ENCODE measurements at places on chromosomes 2 and 18. TPM values are rescaled to one million over a fixed set of nuclear protein-coding genes. Genes with fewer than 3 reads are reported as not detected.
A peak's percentile ranks its signal among the peaks of the same experiment; 100 is the strongest.

DNA sequence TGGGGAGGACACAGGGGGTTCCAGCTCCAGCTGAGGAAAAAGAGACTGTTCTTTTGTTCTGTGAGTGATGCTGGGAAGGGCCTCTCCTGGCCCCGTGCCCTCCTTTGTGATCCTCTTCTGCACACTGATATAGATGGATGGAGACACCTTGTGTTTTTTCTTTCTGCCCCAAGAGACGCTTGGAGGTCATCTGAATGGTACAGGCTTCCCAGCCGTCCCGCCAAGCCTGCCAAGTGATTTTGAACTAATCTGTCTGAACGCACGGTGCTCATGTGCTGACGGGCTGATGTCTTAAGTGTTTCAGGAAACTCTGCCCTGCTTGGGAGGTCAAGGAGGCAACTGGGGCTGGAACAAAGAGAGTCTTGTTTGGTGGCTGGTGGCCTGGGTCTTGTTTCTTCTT, 57.5 kb downstream of the KIF5C start:
- no peak for DNase-seq

DNA sequence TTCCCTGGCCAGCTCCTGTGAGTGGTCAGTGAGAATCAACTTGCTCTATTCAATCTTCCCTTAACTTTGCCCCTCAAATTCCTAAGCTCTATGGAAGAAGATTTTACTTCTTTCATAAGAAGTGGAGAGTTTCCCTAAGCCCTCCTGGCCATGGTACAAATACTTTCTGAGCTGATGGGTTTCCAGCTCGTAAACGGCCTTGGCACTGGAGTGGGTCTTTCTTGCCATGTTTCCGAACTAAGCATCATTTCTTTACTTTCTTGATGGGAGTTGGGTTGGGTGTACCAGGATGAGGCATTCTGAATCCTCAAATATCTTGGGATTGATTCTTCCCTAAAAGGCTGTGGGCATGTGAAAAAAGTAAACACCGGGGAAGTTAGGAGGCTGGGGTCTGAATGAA, 72.5 kb downstream of the ACKR3 start:
- no peak for DNase-seq

DNA sequence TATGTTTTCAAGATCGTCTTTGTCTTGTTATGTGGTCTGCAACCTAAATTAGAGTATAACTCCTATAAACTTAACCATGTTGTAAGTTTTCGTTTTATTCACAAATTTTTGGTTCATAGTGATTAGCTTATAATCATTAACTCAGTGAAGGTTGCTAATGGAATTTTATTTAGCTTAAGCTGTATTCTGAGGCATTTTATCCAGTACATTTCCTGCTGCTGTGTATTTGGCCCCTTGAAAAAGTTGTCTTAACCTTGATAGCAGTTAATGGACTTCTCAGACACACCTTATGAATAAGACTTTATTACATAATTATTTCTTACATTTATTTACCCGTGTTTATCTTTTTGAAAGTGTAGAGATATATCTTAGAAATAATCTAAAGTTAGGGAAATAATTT, 20.5 kb downstream of the VAPA start:
- no peak for DNase-seq

DNA sequence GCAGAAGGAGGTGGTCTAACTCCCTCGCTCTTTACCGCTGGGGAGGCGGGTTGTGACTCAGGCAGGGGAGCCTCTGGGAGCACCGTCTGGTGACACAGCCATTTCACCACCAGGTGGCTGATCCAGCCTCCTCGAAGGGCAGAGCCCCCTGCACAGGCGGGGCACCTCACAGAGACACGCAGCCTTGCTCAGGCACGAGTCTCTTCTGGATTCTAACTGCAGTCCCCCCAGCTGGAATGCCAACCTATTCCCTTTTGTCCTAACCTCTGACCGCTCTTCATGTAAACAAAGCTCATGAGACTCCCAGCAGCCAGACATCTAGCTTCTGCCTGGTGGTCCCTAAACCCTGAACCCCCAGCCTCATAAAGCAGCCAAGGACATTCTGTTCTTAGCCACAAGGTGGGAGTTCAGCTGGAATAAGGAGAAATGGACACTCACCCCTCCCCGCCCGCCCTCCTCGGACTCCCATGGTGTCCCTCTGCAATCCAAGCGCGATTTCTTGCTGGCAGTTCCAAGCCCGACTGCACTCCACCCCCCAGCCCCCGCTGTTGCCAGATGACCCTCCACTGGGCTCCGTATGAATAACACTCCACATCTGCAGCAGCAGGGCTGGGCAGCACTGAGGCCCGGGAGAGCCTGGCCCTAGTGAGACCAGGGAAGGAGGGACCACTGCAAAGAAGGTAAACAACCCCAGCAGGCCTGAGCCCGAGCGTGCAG, 84.3 kb downstream of the TNS1 start:
- DNase-seq, result no peak

DNA sequence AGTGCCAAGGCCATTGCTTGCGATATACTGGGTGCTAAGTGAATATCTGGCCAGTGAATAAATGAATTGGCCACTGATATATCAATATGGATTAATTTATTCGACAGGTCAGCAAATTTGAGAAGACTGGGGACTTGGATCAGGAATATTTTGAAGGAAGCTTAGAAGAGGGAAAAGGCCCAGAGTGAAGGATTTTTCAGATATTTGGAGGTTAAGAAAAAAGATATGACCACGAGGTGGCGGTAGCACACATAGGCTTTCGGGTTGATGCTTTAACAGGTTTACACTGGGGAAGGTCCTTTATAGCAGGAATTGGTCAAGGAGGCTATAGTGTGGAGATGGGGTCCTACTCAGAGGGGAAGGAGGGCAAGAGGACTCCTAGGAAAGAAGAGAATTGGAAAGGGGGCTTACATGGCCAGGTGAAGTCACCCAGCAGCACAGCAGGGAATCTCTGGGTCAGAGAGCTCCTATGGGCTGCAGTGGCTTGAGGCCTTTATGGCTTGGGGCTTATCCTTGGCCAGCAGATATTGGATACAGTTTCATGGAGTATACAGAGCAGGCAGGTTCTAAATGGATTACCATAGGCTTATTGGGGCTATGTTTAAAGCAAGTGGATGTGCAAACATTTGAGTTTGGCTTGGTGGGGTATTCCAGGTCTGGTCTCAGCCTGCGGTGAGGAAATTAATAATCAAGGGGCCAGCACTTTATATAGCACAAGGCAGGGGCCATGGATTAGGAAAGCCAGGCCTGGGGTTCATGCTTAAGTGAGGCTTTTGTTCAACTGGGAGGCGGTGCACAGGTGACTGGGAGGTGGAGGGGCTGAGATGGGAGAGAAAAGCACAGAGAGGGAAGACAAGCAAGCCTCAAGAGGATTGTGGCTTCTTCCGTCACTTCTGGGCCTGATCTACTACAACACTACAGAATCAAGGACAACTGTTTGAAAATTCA, 9.7 kb downstream of the IL1RN start:
- DNase-seq, result peak; percentile 24

MC5R gene
- not detected for total RNA-seq

GRCh38 chr2:240131941-240132650, 4.0 kb downstream of the COPS9 start:
- no peak for DNase-seq

HSPD1 gene
- 1,393 TPM for total RNA-seq

GRCh38 chr18:71743634-71744033, 800.5 kb downstream of the CBLN2 start:
- no peak for DNase-seq

DNA sequence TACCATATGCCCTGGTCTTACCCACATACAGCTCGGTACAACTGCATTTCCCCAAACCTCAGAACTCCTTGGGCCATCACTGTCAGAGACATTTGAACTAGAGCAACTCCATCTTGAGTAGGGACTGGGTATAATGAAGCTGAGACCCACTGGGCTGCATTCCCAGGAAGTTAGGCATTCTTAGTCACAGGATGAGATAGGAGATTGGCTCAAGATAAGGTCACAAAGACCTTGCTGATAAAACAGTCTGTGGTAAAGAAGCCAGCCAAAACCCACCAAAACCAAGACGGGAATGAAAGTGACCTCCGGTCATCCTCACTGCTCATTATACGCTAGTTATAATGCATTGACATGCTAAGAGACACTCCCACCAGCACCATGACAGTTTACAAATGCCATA, 131.3 kb downstream of the PIK3C3 start:
- no peak for DNase-seq

CHRNG gene
- not detected for total RNA-seq

DNA sequence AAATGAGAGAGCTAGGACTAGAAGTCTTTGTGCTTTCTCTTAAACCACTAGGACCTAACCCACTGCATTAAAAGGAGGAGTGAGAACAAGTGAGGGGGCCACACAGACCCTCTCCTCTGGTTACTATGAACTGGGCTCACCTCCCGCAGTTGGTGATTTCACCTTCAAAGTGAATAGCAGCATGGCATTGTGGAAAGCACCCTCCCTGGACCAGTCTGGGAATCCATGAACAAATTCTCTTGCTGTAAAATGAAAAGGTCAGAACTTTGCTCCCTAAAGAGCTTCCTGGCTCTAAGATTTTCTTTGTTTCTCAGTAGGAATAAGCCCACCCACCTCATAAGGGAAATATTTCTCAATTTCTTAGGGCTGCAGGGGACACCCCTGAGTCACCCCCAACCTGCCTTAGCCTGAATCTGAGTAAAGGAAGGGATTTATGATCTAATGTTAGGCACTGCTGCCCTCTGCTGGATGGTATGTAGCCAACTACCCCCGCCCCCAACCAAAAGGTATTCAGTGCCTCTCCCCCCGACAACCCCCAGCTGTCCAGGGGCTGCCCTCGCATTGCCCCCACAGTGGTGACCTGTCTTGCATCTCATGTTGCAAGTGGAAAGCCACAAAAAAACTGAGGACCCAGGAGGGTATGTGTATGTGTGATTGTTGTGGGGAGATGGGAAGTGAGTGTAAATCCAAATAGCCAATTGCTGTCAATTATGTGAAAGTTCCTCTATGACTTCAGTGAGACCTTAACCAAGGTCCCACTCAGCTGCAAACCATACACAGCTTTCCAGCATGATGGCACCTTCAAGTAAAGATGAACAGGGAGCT, 230.9 kb upstream of the SLC14A2 start:
- DNase-seq, result peak; percentile 7

KCTD18 gene
- 11.7 TPM for total RNA-seq

DNA sequence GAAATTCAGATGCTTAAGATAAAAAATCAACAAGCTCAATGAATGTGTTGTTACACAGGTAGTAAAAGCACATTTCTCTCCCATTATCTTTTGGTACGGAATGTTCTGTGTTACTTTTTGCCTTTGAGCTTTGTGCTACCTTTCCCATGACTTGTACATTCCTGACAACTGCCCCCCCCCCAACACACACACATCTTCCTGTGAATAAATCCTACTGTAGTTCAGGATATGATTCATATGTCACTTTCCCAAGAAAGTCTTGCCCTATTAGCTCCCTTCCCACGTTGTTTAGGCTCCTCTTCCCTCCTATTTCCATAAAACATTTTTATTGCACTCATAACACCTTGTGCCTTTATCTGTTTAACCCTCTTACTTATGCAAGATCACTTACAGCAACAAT, 442.6 kb upstream of the LRATD1 start:
- DNase-seq, result no peak

DNA sequence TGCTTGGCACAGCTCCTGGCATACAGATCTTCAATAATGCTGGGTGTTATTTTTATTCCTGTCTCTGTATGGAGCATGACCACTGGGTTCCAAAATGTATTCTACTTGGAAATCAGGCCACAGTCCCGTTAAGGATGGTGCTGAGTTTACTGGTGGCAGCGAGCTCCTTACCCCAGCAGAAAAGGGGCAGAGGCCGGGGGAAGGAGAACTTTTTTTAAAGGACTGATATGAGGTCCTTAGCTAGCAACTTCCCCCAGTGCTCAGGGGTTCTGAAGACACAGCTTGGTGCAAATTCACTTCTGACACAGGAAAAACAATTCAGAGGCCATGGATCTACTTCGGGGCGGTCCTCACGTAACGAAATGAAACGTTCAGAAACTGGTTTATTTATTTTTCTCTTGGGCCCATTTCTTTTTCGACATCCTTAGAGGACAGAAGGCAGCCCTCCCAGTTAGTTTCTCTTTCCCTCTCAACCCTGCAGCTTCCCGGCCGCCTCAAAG, 872 bp downstream of the RDH14 start:
- DNase-seq, result peak; percentile 4

XDH gene
- not detected for total RNA-seq

DNA sequence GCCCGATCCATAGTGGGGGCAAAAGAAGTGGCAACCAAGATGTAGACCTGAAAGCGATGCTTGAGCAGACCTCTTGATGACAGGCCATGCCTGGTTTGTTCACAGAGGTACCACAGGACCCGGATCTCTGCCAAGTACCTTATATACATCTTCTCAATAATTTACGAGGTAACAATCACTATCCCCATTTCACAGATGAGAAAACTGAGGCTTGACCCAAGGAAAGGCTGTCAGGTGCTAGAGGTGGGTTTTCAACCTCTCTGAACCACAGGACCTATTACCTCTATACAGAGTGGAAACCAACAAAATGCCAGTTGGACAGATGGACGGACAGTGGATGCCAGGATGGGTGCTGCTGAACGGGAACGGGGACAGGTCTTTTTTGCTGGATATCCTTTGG, 13.8 kb upstream of the DIS3L2 start:
- no peak for DNase-seq

CNGA3 gene
- total RNA-seq, result not detected

REG1A gene
- 7.6 TPM for total RNA-seq

- DNase-seq, result no peak
These were observed 108.8 kb downstream of the SLC4A3 start for GRCh38 chr2:219736209-219736608.

GRCh38 chr18:28204154-28204553, 27.2 kb upstream of the CDH2 start:
- no peak for DNase-seq

GRCh38 chr2:210392469-210392881, 77.5 kb upstream of the MYL1 start:
- DNase-seq, result no peak

PLGLB2 gene
- total RNA-seq, result 0.16 TPM

GRCh38 chr2:223952280-223952968, 4.8 kb upstream of the MRPL44 start:
- DNase-seq, result no peak

SPP2 gene
- not detected for total RNA-seq

GRCh38 chr2:173647681-173648311, 293.1 kb downstream of the CDCA7 start:
- DNase-seq, result no peak

- no peak for DNase-seq
These were observed 4.8 kb upstream of the IGFBP5 start for GRCh38 chr2:216700088-216700567.

GRCh38 chr2:162197069-162197825, 45.2 kb upstream of the GCG start:
- no peak for DNase-seq

- no peak for DNase-seq
These were observed 215.1 kb downstream of the DYSF start for GRCh38 chr2:71668326-71669057.

GRCh38 chr2:8627692-8628085, 54.2 kb upstream of the ID2 start:
- no peak for DNase-seq

G6PC2 gene
- total RNA-seq, result not detected

- no peak for DNase-seq
These were observed 287.9 kb upstream of the PKDCC start for GRCh38 chr2:41759880-41760279.

- no peak for DNase-seq
These were observed 144.5 kb upstream of the TCF4 start for GRCh38 chr18:55732227-55733106.

GRCh38 chr18:62611453-62612288, 88.8 kb downstream of the ZCCHC2 start:
- DNase-seq, result no peak
